ENCODE measurements at places on chromosomes 2 and 18. TPM values are rescaled to one million over a fixed set of nuclear protein-coding genes. Genes with fewer than 3 reads are reported as not detected.
A peak's percentile ranks its signal among the peaks of the same experiment; 100 is the strongest.

DNA sequence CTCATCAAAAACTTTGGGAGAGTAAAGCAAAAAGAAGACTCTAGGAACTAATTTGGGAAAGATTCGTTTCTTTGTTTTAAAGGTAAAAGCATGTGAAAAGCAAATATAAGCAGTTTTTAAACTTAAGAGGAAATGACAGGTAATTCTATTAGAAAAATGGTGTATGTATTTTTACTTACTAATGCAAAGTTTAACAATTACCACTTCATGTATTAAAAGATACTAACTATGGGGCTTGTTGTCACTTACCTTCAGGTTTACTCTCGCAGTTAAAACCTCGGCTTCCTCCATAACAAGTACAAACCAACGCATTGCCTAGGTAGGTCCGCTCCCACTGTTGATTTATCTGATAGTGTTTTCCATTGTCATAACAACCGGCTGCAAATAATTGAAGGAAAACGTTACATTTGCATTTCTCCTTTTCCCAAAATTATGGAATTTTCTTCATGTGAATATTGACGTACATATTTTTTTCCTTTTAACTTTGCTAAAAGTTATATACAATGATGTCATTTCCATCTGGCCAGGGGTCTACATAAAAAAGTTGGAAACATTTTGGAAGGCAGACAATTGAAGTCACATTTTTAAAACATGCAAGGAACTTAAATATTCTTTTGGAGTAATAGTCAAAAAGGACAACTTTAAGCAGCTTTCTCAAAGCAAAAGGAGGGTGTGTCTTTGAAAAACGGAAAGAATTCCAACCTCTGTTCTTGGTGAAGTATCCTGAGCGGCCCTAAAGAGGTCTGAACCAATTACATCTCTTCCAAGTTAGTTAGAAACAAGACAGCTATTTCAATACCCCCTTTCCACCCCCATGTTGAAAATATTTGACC is 1.2 kb downstream of the FN1 start:
- no peak for DNase-seq

GRCh38 chr18:28161608-28162599 is 15.0 kb downstream of the CDH2 start:
- no peak for DNase-seq

DNA sequence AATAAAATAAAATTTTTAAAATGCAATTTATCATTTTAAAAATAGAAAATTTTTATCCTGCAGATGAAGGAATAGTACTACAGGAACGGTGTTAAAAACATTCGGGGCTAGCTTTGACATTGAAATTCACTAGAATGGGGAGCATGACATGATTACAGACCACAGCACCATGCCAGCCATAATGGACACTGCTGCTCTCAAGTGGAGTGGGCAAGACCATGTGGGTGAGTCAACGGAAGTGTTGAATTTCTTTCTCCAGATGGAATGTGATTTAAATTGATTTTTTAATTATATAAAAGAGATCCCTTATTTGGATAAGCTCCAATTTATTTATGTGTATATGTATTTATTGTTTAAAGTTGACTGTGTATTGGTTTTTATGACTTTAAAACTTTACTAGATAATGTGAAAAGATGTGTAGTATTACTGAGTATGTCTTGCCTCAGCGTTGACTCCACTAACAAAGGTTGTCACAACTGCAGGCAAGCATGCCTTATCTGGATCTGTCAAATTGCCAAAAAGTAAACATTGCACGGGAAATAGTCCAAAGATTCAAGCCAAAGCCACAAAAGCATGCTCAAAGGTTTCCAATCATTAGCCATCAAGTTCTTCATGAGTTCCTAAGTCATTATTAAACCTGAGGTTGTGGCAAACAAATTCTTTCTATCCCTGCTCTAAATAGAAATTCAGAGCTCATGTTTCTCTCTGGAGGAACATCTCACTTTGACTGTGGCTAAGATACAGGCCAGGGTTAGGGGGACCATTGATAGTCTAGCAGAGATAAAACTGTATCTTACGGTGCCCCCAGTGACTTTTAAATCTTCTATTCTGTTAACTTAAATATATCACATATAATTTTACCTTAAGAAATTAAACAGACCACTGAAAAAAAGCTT is 536.9 kb downstream of the TMX3 start:
- no peak for DNase-seq

GRCh38 chr2:128520791-128521190 is 202.1 kb upstream of the HS6ST1 start:
- no peak for DNase-seq

DNA sequence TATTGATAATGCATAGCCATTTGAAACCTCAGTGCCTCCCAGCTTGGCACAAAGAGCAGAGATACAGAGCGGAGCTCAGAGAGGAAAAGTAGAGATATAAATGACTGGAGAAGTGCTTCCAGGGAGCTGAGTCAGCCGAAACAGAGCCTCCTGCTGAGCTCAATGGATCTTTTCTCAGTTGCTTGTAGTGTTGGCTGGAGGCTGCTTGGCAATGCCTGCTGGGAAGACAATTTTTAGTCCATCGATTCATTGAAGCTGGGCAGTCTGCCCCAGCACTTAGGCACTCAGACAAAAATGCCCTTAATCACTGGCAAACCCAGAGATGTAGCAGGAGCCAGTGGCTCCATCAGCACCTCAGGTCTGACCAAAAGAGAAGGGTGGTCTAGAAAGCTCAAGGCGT is 81.3 kb upstream of the SETBP1 start:
- peak; percentile 58 for DNase-seq

GRCh38 chr2:81767187-81767912 is 1462.8 kb upstream of the LRRTM1 start:
- no peak for DNase-seq

LRATD1 gene
- total RNA-seq, result 40.6 TPM

POTEF gene
- total RNA-seq, result not detected

DNA sequence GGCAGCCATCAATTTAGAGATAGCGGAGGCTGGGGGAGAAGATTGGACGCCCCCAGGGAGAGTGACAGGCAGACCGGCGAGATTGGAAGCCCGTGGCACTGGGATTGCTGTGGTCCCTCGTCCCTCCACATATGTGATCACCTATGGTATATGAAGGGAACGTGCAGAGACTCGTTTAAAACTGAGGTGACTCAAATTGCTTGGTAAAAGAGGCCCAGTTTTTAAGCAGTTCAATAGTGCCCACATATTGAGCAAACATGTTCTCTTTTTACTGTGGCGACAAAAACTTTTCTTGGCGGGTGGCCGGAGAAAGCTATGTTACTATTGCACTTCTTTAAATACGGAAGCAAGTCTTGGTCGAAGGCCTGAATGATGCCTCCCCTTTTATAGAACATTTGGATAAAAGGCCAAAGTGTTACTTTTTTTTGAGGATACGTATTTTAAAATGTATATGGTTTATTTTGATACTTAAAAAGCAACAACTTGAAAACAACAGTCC is 9.1 kb downstream of the B3GNT2 start:
- no peak for DNase-seq

GRCh38 chr2:31365348-31365747 is 49.2 kb downstream of the XDH start:
- DNase-seq, result no peak

CPLX4 gene
- total RNA-seq, result not detected

Data from dorsolateral prefrontal cortex (tissue), 122 donors.